ENCODE measurements at places on chromosomes 4 and X. TPM values are rescaled to one million over a fixed set of nuclear protein-coding genes. Genes with fewer than 3 reads are reported as not detected.

Gene PDE6B
- 0.22 TPM for total RNA-seq

Gene TCEAL6
- not detected for total RNA-seq

Gene TMPRSS11F
- total RNA-seq: not detected

Gene MGARP
- 3.1 TPM for total RNA-seq
